ENCODE measurements at places on chromosomes 7 and 10. TPM values are rescaled to one million over a fixed set of nuclear protein-coding genes. Genes with fewer than 3 reads are reported as not detected.

DNA sequence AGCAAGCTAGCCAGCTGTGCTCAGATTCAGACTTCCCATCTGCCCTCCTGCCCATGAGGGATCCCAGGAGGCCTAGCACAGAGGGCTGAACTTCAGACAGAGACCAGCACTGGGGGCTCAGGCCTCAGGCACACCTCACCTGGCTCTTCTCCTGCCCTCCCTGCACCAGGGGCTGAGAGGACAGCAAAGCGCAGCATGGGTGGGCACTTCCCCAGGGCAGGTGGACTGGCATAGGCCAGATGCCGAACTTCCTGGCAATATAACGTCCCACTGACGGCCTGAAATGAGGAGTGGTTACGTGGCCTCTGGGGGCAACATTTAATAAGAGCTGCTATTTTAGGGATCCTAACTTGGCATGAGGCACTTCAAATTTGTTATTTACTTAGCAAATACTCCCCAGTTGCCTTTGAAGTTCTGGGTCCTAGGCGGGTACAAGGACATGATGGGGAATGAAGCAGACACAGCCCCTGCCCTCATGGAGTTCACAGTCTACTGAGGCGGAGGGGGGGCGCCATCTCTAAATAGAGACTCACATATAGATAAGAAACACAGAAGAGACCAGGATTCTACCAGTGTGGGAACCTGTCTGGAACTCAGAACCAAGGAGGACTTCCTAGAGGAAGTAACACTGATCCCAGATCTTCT lies 101.8 kb upstream of the ZMIZ1 start:
- no peaks in the 10 kb centered on the region for H3K36me3 ChIP-seq

GRCh38 chr7:69105092-69105491 lies 493.2 kb upstream of the AUTS2 start:
- no peak for DNase-seq
- H3K4me1 ChIP-seq, result peaks cover 56% of the 10 kb centered on the region
- H3K27ac ChIP-seq, result no peak overlapping the region
- peak overlapping the region; percentile 8 for H3K4me3 ChIP-seq

- no peak overlapping the region for H3K27ac ChIP-seq
- no peaks in the 10 kb centered on the region for H3K27me3 ChIP-seq
- H3K36me3 ChIP-seq, result no peaks in the 10 kb centered on the region
Measured at GRCh38 chr10:44458671-44459413, 73.9 kb upstream of the CXCL12 start.

Gene POP7
- 71.9 TPM for total RNA-seq

DNA sequence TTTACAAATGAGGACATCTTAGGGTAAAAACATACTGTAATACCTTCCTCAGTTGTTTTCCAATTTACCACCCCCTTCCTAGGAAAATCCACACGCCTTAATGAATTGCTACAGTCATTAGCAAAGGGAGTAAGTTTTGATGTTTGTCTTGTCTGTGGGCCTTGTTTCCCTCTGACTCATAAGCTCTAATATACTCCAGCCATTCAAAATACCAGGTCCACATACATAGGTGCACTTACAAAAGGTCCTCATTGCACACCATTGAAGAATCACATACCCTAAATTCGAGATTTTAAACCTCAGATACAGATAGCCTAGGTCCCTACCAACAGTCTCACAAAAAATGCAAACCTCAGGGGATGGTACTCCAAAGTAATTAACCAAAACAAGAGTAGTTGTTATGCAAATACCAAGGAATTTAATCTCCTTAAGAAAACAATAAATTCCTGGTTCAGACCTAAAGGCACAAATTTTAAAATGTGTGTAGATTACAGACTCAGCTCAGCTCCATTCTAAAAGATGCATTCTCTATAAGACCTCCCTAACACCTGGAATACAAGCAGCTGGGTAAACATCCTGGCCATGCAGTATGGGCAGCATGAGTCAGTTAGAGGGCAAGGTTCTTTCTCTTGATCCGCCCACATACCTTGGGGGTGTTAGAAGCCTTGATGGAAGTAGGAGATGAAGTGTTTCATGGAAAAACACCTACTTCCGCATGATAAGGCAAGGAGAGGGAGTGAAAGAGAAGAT lies 3.0 kb upstream of the LIPK start:
- no peak overlapping the region for H3K27ac ChIP-seq
- peaks cover 24% of the 10 kb centered on the region for H3K4me1 ChIP-seq
- DNase-seq, result peak; percentile 39
- H3K36me3 ChIP-seq, result no peaks in the 10 kb centered on the region
- H3K4me3 ChIP-seq, result no peak overlapping the region

DNA sequence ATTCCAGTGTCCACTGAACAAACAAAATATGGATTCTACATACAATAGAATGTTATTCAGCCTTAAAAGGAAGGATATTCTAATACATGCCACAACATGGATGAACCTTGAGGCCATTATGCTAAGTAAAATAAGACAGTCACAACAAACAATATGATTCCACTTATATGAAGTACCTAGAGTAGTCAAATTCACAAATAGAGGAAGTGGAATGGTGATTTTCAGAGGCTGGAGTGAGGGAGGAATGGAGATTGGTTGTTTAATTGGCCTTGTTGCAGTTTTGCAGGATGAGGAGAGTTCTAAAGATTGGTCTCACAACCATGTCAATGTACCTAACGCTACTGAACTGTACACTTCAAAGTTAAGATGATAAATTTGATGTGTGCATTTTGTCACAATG lies 119.6 kb downstream of the CHN2 start:
- no peak overlapping the region for H3K4me3 ChIP-seq
- no peak for DNase-seq
- peaks cover 20% of the 10 kb centered on the region for H3K4me1 ChIP-seq
- H3K27ac ChIP-seq, result no peak overlapping the region

DNA sequence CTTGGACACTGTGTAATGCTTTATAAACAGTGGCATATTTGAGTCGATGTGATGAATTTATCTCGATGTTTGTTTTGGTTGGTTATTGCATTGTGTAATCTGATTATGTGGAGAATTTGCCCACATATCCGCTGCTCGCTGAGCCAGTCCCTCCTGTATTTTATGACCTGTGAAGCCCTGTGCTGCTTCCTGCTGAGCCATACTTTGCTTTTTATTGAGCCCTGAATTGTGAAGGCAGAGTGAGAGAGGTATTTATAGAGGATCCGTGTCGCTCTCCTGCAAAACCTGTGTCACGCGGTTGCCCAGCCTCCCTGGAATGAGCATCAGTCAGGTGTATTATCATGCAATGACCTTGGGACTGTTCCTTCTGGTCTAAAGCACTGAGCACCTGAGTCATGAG lies 253.7 kb downstream of the ARHGAP21 start:
- peaks cover 27% of the 10 kb centered on the region for H3K36me3 ChIP-seq
- no peak for DNase-seq
- peaks cover 10% of the 10 kb centered on the region for H3K4me1 ChIP-seq
- H3K4me3 ChIP-seq, result no peak overlapping the region
- H3K27me3 ChIP-seq, result no peaks in the 10 kb centered on the region

Gene RELN
- total RNA-seq, result 0.44 TPM

DNA sequence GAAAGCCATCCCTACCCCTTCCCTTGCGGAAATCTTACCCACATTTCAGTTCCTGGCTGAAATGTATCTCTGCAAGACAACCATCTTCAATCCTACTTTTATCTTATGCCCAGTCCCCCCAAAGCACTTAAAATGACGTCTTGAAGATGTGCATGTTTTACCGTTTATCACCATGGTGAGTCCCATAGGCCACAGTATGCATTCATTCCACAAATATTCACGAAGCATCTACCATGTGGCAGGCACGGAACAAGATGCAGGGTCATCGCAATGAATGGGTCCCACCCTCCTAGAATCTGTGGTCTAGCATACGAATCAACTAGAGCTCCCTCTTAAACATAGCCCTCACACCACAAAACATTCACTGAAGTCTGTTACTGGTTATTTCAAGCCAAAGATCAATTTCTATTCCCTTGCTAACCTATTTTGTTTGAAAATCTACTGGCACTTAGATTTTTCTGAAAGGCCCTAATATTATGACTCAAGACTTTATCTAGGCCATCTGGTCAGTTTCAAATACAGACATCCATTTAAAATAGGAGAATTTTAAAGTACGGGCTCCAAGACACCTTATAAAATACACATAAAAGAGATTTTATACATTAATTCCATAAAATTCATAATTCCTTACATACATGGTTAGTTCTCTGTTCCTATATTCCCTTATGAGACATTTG lies 99.4 kb downstream of the PARD3 start:
- H3K4me1 ChIP-seq, result peaks cover 25% of the 10 kb centered on the region
- no peaks in the 10 kb centered on the region for H3K27me3 ChIP-seq
- no peak overlapping the region for H3K27ac ChIP-seq
- DNase-seq, result no peak

- H3K27me3 ChIP-seq, result no peaks in the 10 kb centered on the region
- H3K27ac ChIP-seq, result peak overlapping the region; percentile 92
- peak overlapping the region; percentile 15 for H3K4me3 ChIP-seq
- no peaks in the 10 kb centered on the region for H3K36me3 ChIP-seq
- H3K4me1 ChIP-seq, result peaks cover 38% of the 10 kb centered on the region
Measured at GRCh38 chr7:105268511-105269392, 120.0 kb downstream of the SRPK2 start.

- H3K27ac ChIP-seq, result no peak overlapping the region
- H3K36me3 ChIP-seq, result peaks cover 12% of the 10 kb centered on the region
- no peak overlapping the region for H3K4me3 ChIP-seq
- DNase-seq, result no peak
Measured at GRCh38 chr7:105816266-105816843, 60.0 kb downstream of the ATXN7L1 start.

Gene PNLIPRP3
- not detected for total RNA-seq
